ENCODE measurements at places on chromosomes 6 and 20. TPM values are rescaled to one million over a fixed set of nuclear protein-coding genes. Genes with fewer than 3 reads are reported as not detected.
A peak's percentile ranks its signal among the peaks of the same experiment; 100 is the strongest.

- H3K4me3 ChIP-seq: no peak overlapping the region
- no peak overlapping the region for H3K27ac ChIP-seq
- peaks cover 69% of the 10 kb centered on the region for H3K27me3 ChIP-seq
- DNase-seq: no peak
- H3K4me1 ChIP-seq: no peaks in the 10 kb centered on the region
Measured at GRCh38 chr6:1255636-1256365, 56.1 kb upstream of the FOXQ1 start.

GRCh38 chr6:150788089-150788488, 77.4 kb upstream of the MTHFD1L start:
- peaks cover 2% of the 10 kb centered on the region for H3K36me3 ChIP-seq
- H3K4me3 ChIP-seq: no peak overlapping the region
- peaks cover 5% of the 10 kb centered on the region for H3K27me3 ChIP-seq
- no peak overlapping the region for H3K27ac ChIP-seq

GRCh38 chr6:127990074-127990473, 89.2 kb upstream of the THEMIS start:
- no peak overlapping the region for H3K27ac ChIP-seq
- DNase-seq: no peak
- H3K4me1 ChIP-seq: peaks cover 4% of the 10 kb centered on the region
- no peaks in the 10 kb centered on the region for H3K27me3 ChIP-seq
- no peak overlapping the region for H3K4me3 ChIP-seq

DNA sequence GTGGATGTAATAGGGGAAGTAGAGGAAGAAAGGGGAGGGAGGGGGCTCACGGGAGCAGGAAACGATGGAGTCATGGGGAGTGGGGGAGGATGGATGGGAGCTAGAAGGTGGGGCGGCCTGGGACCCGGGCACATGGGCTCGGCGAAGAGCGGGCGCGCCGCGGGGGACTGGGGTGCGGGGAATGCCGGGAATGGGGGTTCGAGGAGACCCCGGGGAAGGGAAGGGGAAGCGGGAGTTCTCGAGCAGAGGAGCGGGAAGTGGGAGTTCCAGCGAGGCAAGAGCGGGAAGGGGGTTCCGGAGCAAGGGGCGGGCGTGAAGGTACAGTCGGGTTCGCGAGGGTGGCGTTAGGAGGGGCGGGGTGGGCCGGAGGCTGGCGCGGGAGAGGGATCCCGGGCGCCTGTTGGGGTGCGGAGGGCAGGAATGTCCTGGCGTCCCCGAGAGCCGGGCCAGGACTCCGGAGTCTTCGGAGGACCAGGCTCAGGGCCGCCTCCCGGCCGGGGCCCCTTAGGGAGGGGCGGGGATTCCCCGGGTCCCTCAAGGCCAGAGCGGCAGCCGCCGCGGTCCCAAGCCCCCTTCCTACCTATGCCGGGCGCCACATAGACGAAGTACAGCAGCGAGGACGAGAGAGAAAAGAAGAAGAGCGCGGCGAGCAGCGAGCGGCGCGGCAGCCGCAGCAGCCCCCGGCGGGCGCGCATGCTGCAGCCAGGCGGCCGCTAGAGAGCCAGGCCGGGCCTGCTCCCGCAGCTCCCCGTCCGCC, 504 bp downstream of the B4GALT5 start:
- peaks cover 37% of the 10 kb centered on the region for H3K4me1 ChIP-seq
- H3K4me3 ChIP-seq: peak overlapping the region; percentile 92
- peak overlapping the region; percentile 92 for H3K27ac ChIP-seq

- DNase-seq: no peak
- no peaks in the 10 kb centered on the region for H3K4me1 ChIP-seq
- peaks cover 23% of the 10 kb centered on the region for H3K27me3 ChIP-seq
- H3K36me3 ChIP-seq: peaks cover 2% of the 10 kb centered on the region
- no peak overlapping the region for H3K4me3 ChIP-seq
Measured at GRCh38 chr20:10336959-10337729, 96.9 kb downstream of the MKKS start.

DNA sequence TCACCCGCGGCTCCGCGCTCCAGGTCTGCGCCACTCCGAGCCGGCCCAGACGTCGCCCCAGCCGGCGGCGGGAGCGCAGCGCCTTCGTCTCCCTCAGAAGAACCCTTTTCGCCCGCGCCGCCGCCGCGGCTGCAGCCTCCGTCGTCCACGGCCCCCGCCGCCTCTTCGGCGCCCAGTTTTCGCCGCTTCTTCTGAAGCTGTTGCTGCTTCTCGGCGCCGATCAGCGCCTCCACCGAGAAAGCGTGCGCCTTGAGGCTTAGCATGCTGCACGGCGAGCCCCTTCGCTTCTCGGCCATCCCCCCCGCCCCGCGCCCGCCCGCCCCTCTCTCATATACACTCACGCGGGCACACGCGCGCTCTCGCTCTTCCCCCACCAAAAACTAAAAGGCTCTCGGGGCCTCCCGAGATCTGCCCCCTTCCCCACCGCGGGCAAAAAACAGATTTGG, 489 bp downstream of the TBX18 start:
- H3K4me1 ChIP-seq: peaks cover 4% of the 10 kb centered on the region
- DNase-seq: no peak
- no peak overlapping the region for H3K27ac ChIP-seq
- peaks cover 63% of the 10 kb centered on the region for H3K27me3 ChIP-seq
- H3K36me3 ChIP-seq: peaks cover 6% of the 10 kb centered on the region

GRCh38 chr6:3022765-3023662, 23.3 kb downstream of the NQO2 start:
- peak overlapping the region; percentile 97 for H3K4me3 ChIP-seq
- DNase-seq: peak; percentile 23
- no peaks in the 10 kb centered on the region for H3K27me3 ChIP-seq
- H3K36me3 ChIP-seq: no peaks in the 10 kb centered on the region
- H3K4me1 ChIP-seq: peaks cover 29% of the 10 kb centered on the region

DNA sequence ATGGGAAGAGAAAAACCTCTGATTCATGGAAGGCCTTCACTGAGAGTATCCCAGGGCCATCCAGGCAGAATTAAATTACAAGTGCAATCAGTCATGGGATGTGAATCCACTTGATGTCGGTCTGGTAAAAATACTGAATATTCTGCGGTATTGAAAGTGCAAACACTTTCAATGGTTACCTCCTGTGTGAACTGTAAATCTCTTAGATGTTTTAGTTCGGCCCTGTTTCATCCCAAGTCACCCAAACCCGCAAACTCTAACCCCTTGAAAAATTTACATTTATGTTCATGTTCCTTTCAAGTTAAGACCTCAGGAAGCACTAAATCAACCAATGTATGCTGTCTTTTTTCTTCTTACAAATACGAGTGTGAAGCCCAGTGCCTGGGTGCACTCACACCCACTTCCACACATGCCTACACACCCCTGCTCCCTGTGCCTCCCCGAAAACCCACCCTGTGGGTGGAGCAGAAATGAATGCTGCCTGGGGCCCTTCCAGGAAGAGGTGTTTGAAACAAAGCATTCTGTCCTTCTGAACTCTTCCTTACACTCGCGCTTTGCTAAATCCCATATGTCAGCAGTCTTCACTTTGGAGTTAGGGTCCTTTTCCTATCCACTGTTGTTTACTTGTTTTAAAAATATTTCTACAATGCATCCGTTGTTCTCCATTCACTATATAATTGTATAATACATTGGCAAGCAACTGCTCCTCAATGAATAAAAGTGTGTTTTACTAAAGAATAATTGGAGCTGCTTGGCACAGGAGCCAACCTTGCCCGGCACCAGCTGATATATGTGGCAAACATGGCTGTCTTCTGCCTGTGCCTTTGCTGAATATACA, 62.7 kb downstream of the FYN start:
- no peaks in the 10 kb centered on the region for H3K36me3 ChIP-seq
- peak overlapping the region; percentile 98 for H3K27ac ChIP-seq
- peak overlapping the region; percentile 82 for H3K4me3 ChIP-seq
- peaks cover 66% of the 10 kb centered on the region for H3K4me1 ChIP-seq
- DNase-seq: no peak

GRCh38 chr6:139556532-139556931, 182.1 kb upstream of the CITED2 start:
- H3K36me3 ChIP-seq: peaks cover 2% of the 10 kb centered on the region
- no peak for DNase-seq

DNA sequence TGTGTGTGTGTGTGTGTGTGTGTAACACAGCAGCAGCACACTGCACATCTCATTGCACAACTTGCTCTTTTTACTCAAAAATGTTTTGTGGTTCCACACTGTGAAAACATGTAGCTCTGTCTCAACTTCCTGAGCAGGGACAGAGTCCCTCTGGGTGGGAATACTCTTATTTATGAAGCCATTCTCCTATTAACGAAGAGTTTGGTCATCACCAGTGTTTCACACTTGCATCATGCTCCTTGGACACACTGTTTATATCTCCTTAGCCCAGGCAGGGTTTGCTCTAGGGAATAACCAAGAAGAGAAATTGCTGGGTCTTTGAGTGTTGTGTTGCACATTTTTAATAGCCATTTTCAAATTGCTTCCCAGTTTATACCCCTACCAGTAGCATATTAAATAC, 53.6 kb downstream of the ZNF831 start:
- H3K4me3 ChIP-seq: no peak overlapping the region
- H3K27me3 ChIP-seq: no peaks in the 10 kb centered on the region

DNA sequence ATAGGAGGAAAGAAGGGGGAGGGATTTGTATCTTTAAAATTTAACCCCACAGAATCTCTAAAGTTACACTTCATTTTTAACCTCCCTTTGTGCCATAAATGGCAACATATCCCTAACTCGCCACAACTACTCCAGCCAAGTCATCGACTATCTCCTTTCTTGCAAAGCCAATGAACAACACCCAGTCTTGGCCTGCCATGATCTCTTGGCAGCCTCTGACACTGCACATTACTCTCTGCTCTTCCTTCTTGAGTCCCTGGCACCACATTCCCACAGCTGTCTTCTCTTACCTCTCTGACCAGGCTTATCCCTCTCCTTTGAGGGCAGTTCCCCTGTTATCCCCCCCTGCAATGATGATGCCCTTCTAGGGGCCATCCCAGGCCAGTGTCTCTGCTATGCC, 42.5 kb downstream of the MBOAT1 start:
- DNase-seq: no peak
- H3K27ac ChIP-seq: peak overlapping the region; percentile 74
- H3K4me1 ChIP-seq: peaks cover 43% of the 10 kb centered on the region
- peaks cover 4% of the 10 kb centered on the region for H3K36me3 ChIP-seq
- no peaks in the 10 kb centered on the region for H3K27me3 ChIP-seq
- no peak overlapping the region for H3K4me3 ChIP-seq

GRCh38 chr20:40648210-40649072, 40.6 kb downstream of the MAFB start:
- H3K27me3 ChIP-seq: peaks cover 43% of the 10 kb centered on the region
- H3K27ac ChIP-seq: no peak overlapping the region
- H3K36me3 ChIP-seq: no peaks in the 10 kb centered on the region
- H3K4me1 ChIP-seq: peaks cover 2% of the 10 kb centered on the region
- no peak overlapping the region for H3K4me3 ChIP-seq

DNA sequence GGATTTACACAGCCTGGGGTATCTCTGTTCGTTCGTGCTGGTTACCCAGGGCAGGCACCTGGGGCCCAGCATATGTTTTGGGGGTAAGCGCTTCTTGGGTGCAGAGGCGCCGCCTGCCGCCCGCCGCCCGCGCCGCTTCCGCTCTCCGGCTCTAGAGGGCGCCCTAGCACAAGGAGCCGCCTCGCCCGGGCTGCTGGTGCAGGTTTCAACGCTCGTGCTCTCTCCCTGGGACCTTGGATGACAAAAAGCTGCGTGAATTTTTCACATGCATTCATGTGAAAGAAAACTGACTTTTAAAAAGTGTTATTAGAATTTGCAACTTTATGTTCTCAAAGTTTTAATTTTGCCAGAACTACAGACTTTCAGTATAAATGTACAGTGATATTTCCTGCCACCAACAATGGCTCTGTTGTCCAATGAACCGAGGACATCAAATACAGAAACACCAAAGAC, 32.5 kb downstream of the PRR18 start:
- H3K27ac ChIP-seq: peak overlapping the region; percentile 9
- peaks cover 27% of the 10 kb centered on the region for H3K27me3 ChIP-seq
- no peaks in the 10 kb centered on the region for H3K36me3 ChIP-seq
- peak; percentile 68 for DNase-seq
- H3K4me1 ChIP-seq: peaks cover 7% of the 10 kb centered on the region

DNA sequence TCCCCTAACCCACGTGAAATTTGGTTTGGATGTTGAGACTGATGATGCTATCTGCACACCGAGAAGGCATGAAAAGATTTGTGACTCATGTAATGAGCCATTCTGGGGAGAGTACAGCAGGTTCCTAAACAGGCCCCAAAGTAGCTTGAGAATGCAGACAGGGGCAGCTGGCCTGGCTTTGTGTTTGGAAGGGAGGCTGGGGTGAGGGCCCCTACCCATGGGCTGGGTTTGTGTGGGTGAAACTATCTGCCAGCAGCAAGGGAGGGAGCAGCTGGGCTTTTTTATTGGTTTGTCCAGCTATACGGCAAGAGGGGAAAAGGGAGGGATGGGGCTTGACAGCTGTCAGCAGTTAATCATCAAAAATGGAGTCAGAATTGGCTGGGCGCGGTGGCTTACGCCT, 87.0 kb upstream of the RNF24 start:
- H3K4me3 ChIP-seq: no peak overlapping the region
- no peaks in the 10 kb centered on the region for H3K36me3 ChIP-seq
- peak overlapping the region; percentile 56 for H3K27ac ChIP-seq
- DNase-seq: no peak
- H3K4me1 ChIP-seq: no peaks in the 10 kb centered on the region

- no peaks in the 10 kb centered on the region for H3K27me3 ChIP-seq
- H3K27ac ChIP-seq: peak overlapping the region; percentile 53
- peaks cover 12% of the 10 kb centered on the region for H3K4me1 ChIP-seq
- DNase-seq: no peak
- H3K4me3 ChIP-seq: no peak overlapping the region
Measured at GRCh38 chr6:136627191-136627590, 77.0 kb upstream of the MAP7 start.

DNA sequence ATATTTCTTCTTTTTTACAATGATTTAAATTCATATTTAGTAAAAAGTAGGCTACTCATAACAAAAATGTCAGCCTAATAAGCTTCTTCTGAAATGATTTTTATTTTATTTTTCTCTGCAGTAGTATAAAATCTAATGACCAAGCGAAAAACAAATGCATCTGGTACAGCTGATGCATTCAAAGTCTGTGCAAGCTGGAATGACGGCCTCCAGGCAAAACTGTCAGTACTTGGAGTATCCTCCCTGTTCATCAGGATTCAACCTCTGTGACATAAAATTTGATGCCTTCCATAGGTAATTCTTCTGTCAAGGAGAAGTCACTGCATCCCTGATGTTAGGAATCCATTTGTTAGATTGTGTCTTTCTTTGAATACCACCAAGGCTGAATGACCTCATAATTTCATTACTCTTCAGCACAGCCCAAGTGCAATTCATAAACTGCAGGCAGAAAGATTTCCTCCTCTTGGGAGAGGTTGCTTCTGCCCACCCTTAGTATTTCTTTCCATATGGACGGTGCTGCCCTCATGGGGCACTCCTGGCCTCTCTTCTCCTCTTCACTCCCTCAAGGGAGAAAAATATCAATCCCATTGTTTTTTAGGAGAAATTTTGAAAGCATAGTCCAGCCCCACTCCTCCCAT, 146.4 kb upstream of the STXBP5 start:
- peaks cover 13% of the 10 kb centered on the region for H3K27me3 ChIP-seq
- H3K4me1 ChIP-seq: peaks cover 2% of the 10 kb centered on the region
- H3K27ac ChIP-seq: no peak overlapping the region
- H3K36me3 ChIP-seq: no peaks in the 10 kb centered on the region

- no peaks in the 10 kb centered on the region for H3K27me3 ChIP-seq
- no peak for DNase-seq
- peaks cover 3% of the 10 kb centered on the region for H3K36me3 ChIP-seq
Measured at GRCh38 chr20:1320902-1321653, 7.9 kb downstream of the SDCBP2 start.

The KCNK16 gene
- total RNA-seq: not detected

The PDE10A gene
- not detected for total RNA-seq

The BYSL gene
- 3.8 TPM for total RNA-seq

The SLC22A1 gene
- total RNA-seq: 0.21 TPM

The IER3 gene
- 9.6 TPM for total RNA-seq
